Eye (tissue), 1 donor: ENCODE measurements at places on chromosomes 13 and 19.

GRCh38 chr13:94617389-94618000, 15.8 kb downstream of the GPR180 start:
- peak; percentile 80 for DNase-seq

- no peak for DNase-seq
Observed at GRCh38 chr19:7932276-7932929, 6.5 kb upstream of the CTXN1 start.

GRCh38 chr13:40340368-40341095, 325.9 kb downstream of the FOXO1 start:
- DNase-seq, result no peak

DNA sequence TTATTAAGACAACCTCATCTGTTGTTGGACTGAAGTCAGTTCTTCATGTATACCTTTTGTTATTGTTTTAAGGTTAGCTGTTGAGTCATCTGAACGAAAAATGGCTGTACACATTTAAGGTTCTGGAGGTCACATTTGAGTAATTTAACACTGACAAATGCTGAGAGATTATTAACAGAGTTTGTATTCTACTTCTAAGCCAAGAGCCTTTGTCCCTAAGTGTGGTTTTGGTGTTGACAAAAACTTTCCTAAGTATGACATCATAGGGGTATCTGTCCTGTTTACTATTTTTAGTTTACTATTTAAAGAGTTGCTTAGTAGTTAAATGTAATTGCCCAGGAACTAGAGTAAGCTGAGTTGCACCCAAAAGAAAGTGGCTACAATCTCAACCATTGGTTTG, 71.9 kb downstream of the CDK8 start:
- no peak for DNase-seq

DNA sequence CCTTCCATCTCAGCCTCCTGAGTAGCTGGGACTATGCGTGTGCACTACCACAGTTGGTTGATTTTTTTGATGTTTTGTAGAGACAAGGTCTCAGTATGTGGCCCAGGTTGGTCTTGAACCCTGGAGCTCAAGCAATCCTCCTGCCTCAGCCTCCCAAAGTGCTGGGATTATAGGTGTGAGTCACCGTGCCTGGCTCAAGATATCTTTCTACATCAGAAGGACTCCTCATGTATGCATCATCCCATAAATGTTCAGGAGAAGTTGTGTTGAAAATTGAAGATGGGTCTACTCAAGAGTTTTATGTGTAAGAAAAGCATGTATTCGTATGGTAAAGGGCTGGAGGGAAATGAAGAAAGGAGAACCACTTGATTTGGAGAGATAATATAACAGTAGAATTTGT, 71.8 kb upstream of the STK24 start:
- no peak for DNase-seq

- DNase-seq, result no peak
Observed at GRCh38 chr19:18434411-18435175, 3.3 kb downstream of the ISYNA1 start.

GRCh38 chr13:23567906-23568460, 2.2 kb upstream of the TNFRSF19 start:
- peak; percentile 31 for DNase-seq

DNA sequence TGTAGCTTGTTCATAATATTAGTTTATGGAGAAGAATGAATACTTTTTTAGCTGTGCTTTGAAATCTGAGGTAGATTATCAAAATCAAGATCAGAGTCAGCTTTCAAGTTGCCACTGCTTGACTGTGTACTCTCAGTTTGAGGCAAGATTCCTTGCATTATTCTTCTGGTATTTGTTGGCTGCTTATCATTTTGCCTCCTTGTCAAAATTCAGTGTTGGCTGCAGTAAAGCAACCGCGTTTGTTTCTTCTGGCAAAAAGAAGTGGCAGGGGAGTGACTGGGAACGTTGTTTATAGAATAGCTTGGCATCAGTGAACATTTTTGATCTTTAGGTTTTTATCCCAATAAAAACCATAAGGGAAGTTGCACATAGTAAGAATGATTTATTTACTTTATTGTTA, 419.3 kb upstream of the GPC6 start:
- DNase-seq, result peak; percentile 29

DNA sequence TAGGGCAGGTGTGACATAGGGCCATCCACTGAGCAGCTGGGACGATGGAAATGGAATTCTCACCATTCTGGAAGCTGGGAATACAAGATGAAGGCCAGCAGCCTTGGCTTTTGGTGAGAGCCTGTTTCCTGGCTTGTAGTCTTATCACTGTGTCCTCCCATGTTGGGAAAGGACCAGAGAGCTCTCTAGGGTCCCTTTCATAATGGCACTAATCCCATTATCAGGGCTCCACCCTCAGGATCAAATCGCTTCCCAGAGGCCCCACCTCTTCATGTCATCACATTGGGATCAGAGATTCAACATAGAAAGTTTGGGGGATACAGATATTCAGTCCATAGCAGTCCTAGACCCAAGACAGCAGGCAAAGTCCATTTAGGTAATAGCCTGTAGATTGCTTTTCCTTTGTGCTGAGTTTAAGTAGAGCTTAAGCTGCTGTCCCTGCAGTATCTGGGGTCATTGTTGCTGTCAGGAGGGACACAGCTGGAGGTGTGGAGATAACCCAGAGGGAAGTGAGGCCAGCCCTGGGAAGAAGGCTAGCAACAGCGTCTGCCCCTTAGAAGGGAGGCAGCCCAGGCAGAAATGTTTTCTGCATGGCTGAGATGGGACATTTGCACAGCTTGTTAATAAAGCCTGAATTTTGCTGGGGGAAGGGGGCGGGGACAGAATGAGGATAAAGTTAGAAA, 136.5 kb upstream of the GPR12 start:
- no peak for DNase-seq

GRCh38 chr19:48713041-48713863, 6.3 kb downstream of the MAMSTR start:
- DNase-seq, result peak; percentile 57

DNA sequence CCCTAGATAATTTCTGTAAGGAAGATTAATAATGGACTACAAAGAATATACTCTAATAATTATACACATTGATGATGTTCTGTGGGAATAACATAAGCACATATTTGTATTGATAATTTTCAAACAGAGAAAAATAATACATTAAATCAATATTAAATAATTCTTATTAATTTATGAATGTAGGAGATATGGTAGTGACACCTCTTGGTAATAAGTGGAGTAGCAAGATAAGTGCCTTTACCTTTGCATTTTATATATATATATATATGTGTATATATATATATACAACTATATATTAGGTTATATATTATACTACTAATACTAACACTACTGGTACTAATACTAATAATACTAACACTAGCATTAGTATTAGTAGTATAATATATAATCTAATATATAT, 905.8 kb downstream of the SLITRK1 start:
- no peak for DNase-seq

- DNase-seq, result no peak
Observed at GRCh38 chr13:46172531-46172991, 9.4 kb downstream of the LCP1 start.

- no peak for DNase-seq
Observed at GRCh38 chr19:52028780-52029123, 573 bp upstream of the ZNF614 start.

- DNase-seq, result peak; percentile 56
Observed at GRCh38 chr13:33111414-33112110, 95.3 kb downstream of the KL start.

GRCh38 chr13:29546662-29547061, 48.8 kb downstream of the SLC7A1 start:
- no peak for DNase-seq

- DNase-seq, result no peak
Observed at GRCh38 chr19:58024661-58025060, 9.2 kb upstream of the ZSCAN1 start.

DNA sequence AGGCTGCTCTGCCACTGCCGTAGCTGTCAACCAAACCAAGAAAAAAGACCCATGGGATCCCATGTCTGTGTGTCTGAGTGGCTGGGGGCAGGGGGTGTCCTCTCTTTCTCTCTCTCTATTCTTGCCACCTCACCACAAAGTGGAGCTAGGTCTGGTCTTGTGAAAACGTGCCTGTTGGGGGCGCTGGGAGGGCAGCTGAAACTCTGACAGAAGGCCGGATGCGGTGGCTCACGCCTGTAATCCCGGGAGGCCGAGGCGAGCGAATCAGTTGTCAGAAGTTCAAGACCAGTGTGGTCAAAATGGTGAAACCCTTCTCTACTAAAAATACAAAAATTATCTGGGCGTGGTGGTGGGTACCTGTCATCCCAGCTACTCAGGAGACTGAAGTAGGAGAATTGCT, 29.2 kb downstream of the ZNF146 start:
- no peak for DNase-seq

- DNase-seq, result no peak
Observed at GRCh38 chr19:10061717-10062310, 24.3 kb upstream of the SHFL start.

- peak; percentile 20 for DNase-seq
Observed at GRCh38 chr19:11949201-11949600, 15.6 kb upstream of the ZNF763 start.

GRCh38 chr19:6060600-6061375, 49.5 kb downstream of the RFX2 start:
- no peak for DNase-seq

DNA sequence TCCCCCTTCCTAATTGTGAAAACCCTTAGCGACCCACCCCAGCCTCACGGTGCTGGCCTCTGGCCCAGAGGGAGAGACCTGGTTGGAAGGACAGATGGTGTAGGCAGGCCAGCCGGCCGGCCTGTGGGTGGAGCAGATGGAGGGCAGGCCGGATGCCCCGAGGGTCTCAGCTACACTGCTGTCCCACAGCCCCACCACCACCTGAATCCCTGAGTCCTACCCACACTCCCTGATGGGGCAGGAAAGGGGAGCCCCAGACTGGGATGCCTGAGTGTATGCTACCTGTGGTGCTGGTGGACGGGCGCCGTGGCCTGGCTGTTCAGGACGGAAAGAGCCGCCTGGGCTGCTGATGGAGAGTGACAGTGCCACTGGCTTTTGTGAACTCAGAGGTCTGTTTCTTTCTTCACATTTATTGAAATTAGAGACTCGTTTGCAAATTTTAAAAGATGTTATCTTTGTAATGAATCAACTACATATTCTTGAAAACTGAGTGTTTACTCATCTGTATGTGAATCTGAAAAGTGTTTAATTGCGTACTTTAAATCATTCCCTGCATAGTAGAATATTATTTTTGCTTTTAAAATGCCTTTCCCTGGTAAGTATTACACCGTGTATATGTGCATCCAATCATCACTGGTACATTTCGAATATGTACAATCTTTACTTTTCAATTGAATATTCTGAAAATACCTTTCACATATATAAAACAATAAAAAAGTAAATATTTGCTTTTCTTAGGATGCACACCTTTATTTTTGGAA, 35.7 kb downstream of the TFDP1 start:
- no peak for DNase-seq

- DNase-seq, result peak; percentile 59
Observed at GRCh38 chr19:47839913-47840312, 18.2 kb downstream of the CRX start.

- DNase-seq, result peak; percentile 84
Observed at GRCh38 chr19:13718733-13719132, 45.6 kb upstream of the MRI1 start.

DNA sequence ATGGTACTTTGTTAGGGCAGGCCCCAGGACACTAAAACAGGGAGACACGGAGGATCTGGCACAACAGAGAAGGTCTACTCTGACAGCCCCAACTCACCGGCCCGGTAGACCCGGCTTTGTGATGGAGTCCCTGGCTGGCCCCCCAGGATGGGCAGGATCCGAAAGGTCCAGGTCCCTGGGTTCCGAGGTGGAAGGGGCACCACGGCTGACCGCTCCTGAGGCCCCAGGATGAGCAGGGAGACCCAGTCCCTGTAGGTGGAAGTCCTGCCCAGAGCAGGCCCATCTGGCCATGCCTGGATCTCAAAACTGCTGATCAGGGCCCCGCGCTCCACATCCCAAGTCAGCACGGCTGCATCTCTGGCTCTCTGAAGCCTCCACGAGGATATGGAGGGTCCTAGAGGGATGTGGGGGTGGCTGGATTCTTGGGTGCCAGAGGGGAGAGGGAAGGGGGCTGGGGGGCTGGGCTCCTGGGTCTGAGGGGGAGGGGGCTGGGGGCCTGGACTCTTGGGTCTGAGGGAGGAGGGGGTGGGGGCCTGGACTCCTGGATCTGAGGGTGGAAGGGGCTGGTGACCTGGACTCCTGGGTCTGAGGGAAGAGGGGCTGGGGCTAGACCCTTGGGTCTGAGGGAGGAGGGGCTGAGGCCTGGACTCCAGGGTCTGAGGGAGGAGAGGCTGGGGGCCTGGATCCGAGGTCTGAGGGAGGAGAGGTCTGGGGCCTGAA, 4.6 kb downstream of the VSIG10L start:
- no peak for DNase-seq

DNA sequence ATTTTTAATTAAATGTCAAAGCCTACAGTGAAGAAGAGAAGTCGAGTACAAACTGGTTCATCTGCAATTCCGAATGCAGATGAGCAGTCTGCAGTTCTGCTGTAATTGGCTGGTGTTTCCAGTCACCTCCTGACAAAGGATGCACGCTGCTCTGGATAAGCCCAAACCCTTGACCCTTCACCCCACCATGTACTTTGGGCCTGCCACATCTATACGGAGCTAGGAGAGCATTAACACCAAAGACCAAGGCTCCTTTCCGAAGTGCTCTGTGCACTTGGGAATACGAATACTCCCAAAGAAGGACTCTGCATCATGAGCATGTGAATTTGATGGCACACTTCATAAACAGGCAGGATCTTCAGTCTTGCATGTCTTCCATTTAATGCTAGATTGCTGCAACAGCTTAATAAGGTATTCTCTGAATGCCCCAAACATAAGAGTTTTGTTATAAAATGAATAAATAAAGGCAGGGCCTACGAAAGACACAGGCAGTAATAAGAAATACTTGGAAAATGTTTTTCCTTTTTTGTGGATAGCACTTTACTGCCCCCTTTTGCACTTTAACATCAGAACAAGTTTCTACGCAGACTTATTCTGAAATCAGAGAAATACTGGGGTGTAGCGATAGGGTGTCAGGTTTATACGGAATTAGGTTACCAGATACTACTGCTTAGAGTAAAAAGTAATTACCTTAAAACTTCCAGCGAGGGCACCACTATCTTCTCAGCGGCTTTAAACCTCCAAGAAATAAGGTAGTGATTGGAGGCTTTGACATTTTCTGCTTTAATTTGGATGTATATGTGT, 15.0 kb downstream of the EFNB2 start:
- DNase-seq, result peak; percentile 71

- DNase-seq, result no peak
Observed at GRCh38 chr13:43239275-43239840, 216.0 kb downstream of the DNAJC15 start.

- DNase-seq, result no peak
Observed at GRCh38 chr19:10078329-10078728, 7.8 kb upstream of the SHFL start.

GRCh38 chr19:14006766-14007562, 844 bp upstream of the RFX1 start:
- no peak for DNase-seq

DNA sequence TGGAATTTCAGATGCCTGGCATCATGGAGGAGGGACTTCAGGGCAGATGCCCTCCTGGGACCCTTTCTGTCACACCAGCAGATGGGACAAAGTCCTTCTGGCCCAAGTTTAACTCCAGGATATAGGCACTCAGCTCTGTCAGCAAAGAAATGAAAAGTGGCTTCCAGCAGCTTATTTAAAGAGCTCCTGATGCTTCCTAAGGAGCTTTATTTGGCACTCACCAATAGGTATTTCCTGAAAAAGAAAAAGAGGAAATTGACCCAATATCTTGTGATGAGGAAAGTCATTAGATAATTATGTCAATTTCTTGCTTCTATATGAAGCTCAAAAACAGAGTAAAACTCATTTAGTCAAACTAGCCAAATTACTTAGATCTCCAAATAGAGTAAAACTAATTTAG, 224.6 kb downstream of the RAP2A start:
- DNase-seq, result no peak
